DMS79 treated with DMSO at 0.1 percent for 48 hours (cell line): ENCODE measurements at places on chromosomes 1 and 21.

- no peak for DNase-seq
These were observed 22.9 kb downstream of the SYT2 start for GRCh38 chr1:202687370-202687769.

GRCh38 chr1:7479571-7479970, 291.5 kb upstream of the VAMP3 start:
- DNase-seq: no peak

DNA sequence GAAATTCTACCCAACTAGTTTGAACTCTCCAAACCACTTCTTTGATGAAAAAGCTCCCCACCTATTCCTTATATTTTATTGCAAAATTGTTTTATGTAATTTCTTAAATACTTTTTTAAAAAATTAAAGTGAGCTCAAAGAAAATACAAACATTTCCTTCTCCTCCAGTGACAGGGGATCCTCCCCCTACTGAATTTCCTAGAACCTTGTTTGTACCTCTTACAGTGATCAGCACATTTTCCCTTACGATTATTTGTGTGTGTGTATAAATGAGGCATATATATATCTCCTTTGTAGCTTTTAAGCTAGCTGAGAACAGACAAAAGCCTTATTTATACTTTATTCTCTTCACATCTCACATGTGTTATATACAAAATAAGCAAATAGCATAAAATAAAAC, 44.4 kb downstream of the VAV3 start:
- no peak for DNase-seq

GRCh38 chr1:43634721-43635120, 15.2 kb upstream of the KDM4A start:
- no peak for DNase-seq

- DNase-seq: no peak
These were observed 133.4 kb upstream of the ERG start for GRCh38 chr21:38631676-38632075.

GRCh38 chr1:199743227-199743626, 284.3 kb upstream of the NR5A2 start:
- no peak for DNase-seq

DNA sequence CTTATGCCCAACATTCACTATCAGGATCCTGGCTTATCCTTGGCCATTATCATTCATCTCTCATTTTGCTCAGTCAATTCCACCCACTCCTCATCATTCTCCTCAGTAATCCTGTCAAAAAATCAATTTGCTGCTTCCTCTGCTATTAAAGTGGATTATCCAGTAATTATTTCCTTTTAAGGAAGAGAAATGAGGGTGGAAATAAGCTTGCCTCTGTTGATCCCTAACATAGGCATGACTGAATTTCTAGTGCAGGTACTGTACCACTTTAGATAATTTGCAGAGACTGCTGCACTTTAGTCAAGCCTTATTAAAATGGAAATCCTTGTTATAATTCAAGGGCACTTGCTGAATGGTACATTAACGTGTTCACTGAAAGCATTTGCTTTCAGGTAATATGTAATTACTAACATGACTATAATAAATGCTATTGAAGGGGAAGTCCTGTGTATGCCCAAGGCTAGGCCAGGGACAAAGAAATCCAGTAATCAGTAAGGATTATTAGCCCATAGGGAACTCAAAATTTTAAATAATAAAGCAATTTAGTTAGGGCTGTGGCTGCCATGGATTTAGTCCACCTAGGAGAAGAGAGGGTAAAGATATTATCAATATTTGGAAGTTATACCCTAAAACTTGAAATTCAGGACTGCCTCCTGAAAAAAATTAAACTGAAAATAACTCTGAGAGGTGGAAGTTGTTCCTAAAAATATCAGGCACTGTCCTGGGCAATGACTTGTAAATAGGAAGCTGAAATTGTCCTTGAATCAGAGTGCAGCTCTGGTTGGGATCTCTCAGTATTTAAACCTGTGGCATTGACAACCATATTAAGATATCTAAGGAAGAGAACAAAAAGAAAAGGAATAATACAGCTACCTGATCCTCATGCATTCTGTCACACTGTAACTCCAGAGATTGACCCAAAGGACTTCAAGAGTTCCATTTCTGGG, 43.4 kb downstream of the RGS2 start:
- no peak for DNase-seq

- no peak for DNase-seq
These were observed 115.4 kb upstream of the EDN2 start for GRCh38 chr1:41599912-41600311.

- no peak for DNase-seq
These were observed 27.8 kb downstream of the UCK2 start for GRCh38 chr1:165855010-165855838.

DNA sequence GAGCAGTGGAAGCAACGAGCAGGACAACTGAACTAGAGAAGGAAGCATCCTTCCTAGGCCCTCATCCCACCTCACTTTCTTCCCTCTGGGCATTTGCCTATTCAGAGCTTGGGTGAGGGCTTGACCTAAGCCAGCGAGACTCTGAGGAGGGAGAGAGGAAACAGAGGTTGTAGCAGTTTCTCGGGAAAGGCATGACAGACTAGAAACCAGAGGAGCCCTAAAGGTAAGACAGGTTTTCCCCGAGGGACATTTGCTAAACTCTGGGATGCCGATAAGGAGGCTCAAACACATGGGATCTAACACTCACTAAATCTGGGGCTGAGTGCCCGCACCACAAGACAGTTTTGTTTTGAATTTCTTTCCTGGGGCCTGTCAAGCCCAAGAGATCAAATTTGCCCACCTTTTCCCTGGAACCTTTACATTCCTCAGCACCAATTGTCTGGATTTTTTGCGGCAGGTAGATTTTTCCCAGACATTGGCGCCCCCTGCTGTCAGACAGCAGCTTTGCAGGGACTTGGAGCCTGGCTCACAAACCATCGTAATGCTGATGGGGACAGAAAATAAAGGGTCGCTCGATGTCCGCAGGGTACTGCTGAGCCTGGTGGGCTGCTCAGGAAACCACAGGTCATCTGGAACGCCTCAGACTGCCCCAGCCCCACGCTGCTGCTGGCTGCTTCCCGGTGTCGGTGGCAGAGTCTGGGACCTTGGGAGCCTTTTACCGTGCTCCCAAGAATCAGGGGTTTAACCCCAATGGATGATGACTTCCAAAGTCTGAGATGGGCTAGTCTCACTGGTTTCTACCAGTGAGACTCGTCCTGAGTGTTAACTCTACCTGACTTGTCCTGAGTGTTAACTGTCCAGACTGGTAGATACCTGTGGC, 23.4 kb upstream of the TSPAN2 start:
- DNase-seq: peak; percentile 21

DNA sequence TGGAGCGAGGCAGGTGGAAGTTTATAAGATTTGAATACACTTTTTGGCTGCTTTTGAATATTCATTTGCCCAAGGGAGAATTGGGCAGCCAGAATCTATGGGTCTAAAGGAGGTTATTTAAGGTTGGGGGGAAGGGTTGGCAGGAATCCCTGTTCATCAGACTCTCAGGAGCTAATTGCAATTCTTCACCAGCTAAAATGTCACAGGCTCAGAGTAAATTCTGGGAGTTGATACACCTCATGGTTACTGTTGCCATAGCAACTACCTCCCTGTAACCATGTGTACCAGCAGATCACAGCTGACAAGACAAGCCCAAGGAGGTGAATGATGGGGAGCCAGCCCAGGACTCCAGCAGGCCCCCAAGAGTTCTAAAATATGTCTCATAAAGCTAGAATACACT, 75.5 kb downstream of the CAMK2N1 start:
- DNase-seq: no peak

DNA sequence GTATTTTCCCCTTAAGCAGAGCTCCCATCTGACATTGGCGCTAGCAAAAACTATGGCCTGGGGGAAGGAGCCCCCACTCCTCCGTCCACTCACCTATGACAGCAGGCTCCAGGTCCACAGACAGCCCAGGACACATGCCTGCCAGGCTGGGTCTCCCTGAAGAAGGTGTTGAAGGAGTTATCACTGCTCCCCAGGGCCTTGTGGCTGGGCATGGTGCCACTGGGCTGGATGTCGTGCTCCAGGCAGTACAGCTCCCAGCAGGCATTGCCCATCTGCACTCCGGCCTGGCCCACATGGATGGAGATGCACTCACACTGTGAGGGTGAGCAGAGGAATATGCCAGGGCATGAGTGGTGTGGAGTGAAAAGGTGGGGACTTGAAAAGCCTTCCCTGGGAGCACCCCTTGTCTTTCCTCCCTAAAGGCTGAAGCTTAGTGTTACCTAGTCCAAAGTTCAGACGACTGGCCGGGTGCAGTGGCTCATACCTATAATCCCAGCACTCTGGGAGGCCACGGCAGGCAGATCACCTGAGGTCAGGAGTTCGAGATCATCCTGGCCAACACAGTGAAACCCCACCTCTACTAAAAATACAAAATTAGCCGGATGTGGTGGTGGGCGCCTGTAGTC, 30.0 kb downstream of the RABIF start:
- peak; percentile 70 for DNase-seq

DNA sequence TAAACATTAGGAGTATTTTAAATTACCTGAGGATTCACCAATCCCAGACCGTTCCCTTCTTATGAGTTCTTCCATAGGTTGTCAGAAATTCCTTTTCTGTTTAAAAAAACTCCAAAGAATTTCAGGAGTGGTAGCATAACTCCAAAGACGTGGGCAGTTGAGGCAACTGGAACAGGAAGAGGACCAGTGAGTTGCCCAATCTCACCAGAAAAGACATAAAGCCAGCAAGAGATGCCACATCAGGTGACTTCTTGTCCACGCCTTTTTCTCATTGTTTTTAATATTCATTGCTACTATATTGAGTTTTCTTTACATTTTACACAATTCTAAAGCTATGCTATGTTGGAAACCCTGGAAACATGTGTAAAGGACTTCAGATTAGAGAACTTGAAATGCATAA, 88.1 kb upstream of the JAK1 start:
- no peak for DNase-seq

GRCh38 chr1:12204140-12204539, 25.7 kb upstream of the VPS13D start:
- DNase-seq: no peak

GRCh38 chr1:215132156-215132555, 49.6 kb downstream of the KCNK2 start:
- DNase-seq: no peak

DNA sequence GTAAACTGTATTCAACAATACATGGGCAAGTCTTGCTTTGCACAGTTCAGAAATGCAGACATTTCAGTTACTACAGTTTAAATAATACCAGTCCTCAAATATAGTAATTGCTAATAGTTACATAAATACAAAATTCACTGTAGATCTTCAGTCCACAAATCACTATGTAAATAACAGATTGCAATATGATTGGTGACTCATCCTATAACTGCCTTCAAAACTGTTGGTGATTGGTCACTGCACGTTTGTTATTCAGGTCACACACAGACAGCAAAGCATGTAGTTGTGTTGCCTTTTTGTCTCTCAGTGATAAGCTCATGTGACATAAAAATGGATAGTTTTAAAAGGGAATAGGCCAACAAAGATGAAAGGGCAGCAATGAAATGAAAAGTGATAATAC, 186.5 kb upstream of the CTTNBP2NL start:
- no peak for DNase-seq

DNA sequence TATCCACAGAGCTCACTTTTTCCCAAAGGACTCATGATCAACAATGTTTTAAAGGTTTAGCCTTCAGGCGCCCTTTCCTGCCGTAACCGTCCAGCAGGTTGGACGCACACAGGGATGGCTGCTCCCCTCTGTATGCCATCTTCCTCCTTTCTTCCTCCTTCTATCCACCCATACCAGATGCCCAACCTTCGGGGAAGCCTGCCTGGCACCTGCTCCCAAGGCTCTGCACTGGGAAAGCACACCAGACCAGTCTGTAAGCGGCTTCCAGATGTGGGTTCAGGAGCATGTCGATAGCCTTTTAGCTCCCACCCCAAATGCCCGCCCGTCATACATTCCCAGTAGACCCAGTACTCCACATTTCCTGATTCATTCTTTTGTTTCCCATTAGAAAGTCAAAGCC, 52.9 kb downstream of the STUM start:
- DNase-seq: no peak

GRCh38 chr1:221877311-221877710, 135.4 kb upstream of the DUSP10 start:
- DNase-seq: no peak

DNA sequence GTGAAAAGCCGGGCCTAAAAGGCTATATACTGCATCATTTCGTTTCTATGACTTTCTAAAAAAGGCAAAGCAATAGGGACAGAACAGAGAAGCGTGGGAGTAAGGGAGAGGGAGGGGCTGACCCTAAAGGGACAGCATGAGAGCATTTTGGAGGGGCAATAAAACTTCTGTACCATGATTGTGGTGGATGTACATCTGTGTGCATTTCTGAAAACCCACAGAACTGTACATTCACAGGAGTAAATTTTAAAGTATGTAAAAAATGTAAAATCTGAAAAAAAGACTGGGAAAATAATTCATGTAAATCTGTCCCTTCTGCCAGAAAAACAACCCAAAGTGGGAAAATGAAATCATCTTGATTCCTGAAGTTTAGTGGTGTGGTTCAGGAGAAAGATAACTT, 235.4 kb downstream of the CENPF start:
- DNase-seq: no peak

- DNase-seq: no peak
These were observed 126.1 kb downstream of the TRABD2B start for GRCh38 chr1:47870946-47871676.

GRCh38 chr1:79693441-79694114, 687.0 kb upstream of the ADGRL4 start:
- DNase-seq: no peak

GRCh38 chr1:238660849-238661248, 725.5 kb upstream of the CHRM3 start:
- DNase-seq: no peak

GRCh38 chr1:54403808-54404261, 2.4 kb downstream of the SSBP3 start:
- no peak for DNase-seq

DNA sequence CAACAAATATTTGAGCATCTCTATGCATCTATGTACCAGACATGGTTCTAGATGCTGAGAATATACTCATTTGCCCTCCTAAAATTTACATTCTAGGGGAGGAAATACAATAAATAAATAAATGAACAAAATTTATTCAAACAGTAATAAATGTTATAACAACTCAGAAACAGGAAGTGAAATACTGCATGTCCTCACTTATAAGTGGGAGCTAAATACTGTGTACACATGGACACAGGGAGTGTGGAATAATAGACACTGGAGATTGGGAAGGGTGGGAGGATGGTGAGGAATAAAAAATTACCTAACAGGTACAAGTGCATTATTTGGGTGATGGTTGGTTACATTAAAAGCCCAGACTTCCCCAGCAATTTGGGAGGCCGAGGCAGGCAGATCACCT, 4.3 kb downstream of the COA7 start:
- no peak for DNase-seq

GRCh38 chr21:24148461-24148860, 1458.8 kb downstream of the MRPL39 start:
- no peak for DNase-seq

DNA sequence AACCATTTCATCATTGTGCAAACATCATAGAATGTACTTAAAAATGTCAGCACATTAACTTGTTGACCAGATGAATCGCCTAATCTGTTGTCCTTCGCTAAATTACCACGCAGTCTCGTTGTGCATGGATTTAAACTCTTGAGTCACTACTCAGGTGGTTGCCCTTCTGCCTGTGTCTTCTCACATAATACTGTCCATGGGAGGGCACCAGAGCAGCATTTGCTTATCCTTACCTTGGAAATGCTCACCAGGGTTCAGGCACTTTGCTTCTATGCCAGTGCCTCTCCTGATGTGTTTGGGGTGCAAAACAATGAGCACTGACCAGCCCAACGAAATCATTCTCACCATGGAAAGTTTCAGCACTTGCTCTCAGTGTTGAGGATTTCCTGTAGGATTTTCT, 559.9 kb downstream of the RWDD3 start:
- DNase-seq: no peak

- no peak for DNase-seq
These were observed 11.3 kb downstream of the HIVEP3 start for GRCh38 chr1:41907446-41907845.

GRCh38 chr1:241310451-241310850, 46.6 kb downstream of the RGS7 start:
- DNase-seq: no peak
